DMS53 (cell line): ENCODE measurements at places on chromosomes 3 and 15.

DNA sequence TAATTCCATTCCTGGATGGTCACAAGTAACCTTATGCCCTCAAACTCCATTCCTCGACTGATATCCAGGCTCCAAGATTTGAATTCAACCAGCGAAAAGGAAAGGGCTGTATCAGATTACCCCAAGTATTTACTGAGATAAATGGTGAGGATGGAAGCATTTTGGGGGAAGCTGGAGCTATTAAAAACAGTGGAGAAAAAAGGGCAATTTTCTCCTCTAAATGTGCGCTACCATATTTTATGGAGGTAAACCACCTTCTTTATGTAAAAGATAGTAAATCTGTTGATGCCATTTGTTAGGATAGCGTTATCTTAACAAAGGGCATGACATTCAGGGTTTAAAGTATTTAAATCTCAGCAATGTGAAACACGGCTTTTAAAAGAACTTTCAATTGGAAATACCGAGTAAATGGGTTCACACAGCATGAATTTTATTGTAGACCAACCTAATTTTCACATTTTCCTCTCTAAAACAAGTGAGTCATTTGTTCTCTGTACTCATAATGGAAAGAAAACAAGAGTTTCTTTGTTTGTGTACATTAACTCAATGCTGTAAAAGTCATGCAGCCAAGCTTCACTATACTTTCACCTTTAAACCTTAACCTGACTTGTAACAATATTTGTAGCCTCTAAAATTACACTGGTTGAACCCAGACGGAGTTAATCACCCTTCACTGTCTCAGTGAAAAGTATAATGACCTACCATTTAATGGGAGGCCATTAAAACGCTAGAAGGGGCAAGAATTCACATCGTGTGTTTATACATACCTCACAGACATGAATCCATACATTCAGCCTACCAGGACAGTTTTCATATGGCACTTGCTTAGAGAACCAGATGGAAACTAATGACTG, 773.4 kb downstream of the ROBO1 start:
- DNase-seq: peak; percentile 1

DNA sequence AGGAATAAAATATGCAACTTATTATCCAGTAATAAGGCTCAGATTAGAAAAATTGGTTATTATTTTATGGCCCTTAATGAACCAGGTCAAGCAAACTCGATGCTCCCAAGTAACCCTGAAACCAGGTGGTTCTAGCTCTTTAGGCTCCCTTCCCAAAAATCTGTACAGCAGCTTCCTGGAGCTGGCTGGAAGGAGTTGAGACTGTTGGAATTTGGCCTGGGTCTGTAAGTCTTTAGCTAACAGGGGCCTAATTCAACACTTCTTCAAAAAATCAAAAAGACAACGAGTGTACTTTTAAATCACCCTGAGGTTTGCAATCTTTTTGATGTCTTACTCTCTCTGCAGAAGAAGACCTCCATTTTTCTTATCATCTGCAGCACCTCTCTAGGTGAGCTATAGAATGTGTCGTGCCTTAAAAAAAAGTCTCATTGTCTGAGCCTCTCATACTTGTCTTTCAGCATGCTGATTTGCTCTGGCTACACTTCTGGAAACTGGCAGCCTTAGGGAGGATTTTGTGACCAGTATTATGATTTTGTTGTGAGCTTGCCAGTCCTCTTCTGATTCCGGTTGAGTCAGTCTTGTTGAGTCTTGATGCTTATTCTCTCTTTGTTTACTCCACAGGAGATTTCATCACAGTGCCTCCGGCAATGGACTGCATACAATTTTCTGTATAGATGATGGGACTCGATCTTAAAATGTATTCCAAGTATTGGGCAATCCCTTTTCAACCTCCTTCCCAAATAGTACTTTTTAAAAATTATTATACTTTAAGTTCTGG, 235.0 kb upstream of the KBTBD8 start:
- DNase-seq: no peak

GRCh38 chr3:14230729-14231128, 52.1 kb downstream of the LSM3 start:
- DNase-seq: no peak

DNA sequence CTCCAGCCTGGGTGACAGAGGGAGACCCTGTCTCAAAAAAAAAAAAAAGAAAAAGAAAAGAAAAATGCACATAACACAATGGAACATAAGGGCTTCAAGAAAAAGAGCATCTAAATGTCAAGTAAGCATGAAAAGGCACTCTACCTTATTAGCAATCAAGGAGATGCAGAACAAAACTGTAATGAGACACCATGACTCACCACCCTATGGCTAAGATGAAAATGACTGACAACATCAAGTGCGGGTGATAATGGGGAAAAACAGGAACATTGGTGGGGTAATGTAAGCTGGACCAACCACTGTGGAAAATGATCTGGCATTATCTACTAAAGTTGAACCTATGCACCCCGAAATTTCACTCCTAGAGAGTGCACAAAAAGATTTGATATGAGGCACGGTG, 19.6 kb upstream of the NSMCE3 start:
- no peak for DNase-seq

- no peak for DNase-seq
These were observed 191.9 kb upstream of the TSC22D2 start for GRCh38 chr3:150216041-150216811.

DNA sequence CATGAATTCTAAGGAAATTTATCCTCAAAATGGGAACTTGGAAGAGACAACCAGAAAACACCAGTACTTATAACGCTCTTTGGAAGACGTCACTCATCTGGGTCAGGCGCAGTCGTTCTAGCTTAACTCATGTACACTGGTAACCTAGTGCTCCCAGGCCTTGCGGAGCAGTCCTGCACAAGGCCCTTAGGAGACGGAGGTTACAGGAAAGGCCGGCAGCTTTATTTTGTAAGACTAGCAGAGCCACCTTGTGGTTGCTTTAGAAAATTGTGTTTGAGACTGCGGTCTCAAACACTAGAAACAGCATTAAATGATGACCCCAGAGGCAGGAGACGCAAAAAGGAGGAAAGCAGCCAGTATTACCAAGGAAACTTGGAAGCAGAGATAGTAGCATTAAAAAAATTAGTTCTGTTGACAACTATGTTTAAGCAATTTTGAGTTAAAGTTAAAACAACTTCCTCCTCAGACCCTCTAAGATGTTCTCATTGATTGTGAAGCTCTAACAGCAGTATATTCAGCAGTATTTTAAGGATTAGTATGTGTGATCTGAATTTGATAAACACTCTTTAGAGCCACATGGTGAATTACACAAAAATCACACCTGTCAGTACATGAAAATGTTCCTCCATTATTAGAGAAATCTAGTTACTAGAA, 141.9 kb upstream of the C2CD4B start:
- DNase-seq: peak; percentile 95

DNA sequence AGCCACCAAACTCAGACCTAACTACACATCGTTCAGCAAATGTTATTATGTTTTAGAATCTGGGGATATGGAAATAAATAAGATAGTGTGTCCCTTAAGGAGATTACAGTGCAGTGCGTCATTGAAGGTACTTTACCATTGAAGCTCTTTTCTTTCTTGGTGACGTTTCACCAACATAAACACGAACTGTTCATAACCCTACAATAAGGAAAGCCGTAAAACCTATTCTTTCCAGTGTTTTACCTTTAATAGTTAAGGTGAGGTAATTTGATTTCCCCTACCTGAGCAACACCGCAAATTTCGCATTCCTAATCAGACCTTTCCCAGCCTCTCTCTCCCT, 826 bp downstream of the CCDC66 start:
- DNase-seq: no peak

GRCh38 chr15:76575274-76575673, 238.7 kb downstream of the ISL2 start:
- no peak for DNase-seq

GRCh38 chr3:15659254-15659975, 57.9 kb downstream of the BTD start:
- peak; percentile 24 for DNase-seq
